Pancreas (tissue), 10 donors: ENCODE measurements at places on chromosomes 11 and 22. TPM values are rescaled to one million over a fixed set of nuclear protein-coding genes. Genes with fewer than 3 reads are reported as not detected.

DNA sequence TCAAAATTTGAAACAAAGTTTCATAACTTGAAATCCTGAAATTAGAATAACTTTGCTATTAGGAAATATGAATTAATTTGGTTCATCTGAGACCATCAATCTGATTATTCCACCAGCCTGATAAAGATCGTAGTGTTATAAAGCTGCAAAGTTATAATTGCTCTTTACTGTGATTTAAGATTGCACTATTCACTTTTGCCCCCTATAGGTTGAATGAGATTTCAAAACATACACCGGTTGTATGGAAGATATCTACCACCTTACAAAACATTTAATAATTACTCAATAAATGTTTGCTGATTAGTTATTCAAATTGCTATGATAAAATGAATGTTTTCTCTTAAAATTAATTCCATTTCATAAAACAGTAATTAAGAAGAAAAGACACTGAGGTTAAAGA is 26.1 kb downstream of the APIP start:
- no peak for DNase-seq

DNA sequence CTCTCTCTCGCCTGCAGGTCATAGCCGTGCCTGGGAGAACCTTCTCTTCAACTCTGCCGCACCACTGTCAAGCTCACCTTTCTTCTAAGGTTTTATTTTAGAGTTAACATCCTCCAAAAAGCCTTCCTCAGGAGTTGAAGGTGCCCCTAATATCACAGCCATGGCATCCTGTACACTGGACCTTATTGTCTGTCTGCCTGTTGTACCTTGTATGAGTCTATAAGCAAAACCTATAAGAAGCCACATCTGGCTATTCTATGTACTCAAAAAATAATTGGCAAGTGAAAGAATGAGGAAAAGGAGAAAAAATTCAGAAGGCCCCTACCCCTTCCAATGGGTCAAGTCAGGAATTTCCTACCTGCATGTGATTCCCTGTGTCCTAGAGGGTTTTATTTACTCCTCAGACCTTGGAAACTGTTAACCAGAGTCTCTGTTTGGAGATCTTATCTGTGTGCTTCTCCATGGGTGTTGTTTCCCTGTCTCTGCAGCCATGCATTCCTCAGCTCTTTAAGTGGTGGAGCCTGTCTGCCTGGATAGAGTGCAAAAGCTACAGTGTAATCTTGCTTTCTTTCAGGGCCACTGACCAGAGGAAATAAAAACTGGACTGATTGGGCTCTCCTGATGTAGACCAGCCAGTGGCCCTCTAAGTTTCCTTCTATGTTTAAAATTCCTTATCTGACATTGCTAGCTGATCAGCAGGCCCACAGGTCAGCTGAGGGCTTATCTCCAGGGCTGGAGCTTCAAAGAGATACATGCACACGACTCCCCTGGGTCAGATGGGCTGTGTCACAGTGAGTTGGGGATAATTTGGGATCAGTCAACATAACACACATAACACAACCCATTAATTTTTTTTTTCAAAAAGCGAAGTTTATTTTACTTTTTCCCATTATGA is 37.6 kb upstream of the TMEM135 start:
- DNase-seq, result no peak

LINC01488 gene
- total RNA-seq, result not detected

SYCE3 gene
- total RNA-seq, result not detected

DNA sequence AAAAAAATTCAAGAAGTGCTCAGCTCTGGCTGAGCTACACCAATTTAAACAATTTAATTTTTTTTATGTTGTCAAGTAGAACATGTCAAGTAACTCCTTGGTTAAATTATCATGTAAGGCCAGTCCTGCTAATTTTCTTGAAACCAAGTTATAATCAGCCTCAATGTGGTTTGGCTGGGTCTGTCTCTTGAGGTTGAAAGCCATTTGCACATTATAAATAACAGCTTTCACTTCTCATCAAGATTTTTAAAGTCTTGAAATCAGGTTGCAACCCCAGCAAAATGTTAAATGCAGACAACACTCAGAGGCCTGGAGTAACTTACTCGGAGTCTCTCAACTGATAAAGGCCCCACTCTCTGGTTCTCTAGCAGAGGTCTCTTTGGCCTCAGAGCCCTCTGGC is 324.4 kb downstream of the BRD1 start:
- no peak for DNase-seq

DNA sequence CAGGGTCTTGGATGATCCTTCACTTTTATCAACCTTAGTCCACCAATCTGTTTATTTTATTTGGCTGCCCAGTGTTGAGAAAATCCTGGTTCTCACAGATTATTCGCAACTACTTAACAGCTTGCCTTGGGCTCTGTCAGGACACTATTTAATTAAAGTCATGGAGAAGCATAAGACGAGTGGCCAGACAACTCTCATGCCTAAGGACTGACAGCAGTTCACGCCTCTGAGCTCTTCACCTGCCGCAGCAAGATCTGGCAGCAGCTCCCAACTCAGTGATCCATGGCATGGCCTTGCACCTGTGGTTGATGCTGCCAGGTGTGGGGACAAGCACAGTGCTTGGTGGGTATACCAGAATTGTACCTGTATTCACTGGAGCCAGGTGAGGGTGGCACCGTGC is 37.8 kb downstream of the HIRA start:
- DNase-seq, result peak; percentile 30

SCGB1A1 gene
- 4.3 TPM for total RNA-seq

ZNF214 gene
- 1.2 TPM for total RNA-seq

DNA sequence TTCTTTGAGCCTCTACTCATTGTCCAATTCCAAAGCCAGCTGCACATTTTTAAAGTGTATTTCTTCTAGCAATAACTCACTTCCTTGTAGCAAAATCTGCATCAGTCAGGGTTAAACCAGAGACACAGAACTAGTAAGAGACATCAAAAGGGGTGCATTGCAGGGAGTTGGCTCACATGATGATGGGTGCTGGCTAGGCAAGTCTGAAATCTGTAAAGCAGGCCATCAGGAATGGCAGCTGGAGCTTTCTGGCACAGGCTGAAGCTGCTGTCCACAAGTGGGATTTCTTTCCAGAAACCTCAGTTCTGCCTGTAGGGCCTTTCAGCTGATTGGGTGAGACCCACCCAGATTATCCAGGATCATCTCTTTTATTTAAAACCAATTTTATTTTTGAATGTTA is 698.1 kb downstream of the NTM start:
- no peak for DNase-seq

- no peak for DNase-seq
Measured at GRCh38 chr22:45212306-45212709, 28.4 kb downstream of the KIAA0930 start.

OR5D13 gene
- total RNA-seq, result not detected

GRCh38 chr11:19595840-19596751 is 116.5 kb upstream of the NAV2 start:
- DNase-seq, result no peak

DNA sequence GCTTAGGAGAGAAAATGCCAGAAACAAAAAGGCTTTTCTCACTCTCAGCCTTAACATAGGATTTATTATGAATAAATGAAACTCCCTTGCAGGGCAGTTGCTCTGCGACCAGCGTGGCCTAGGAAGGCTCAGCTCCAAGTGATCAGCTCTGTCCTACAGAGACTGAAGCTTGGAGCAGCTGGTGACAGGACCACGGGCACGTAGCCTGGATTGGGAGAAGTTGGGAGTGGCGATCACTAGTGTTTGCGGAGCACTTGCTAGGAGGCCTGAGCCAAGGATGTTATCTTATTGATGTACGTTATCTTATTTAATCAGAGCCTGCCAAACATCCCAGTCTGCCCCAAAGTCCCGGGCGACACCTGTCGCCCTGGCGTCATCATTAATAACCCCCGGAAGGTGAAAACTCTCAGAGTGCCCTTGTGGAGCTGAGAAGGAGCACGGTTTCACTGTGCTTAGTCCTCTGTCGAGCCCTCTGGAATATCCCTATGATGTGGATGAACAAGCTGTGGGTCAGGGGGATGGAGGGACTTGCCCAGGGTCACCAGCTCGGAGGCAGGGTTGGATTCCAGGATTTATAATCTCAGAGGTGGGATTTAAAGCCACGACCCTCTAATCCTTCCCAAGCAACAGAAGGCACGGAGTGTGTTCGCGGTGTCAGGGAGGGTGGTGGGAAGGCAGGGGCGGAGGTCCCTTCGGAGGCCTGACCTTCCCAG is 40.8 kb upstream of the SMIM38 start:
- DNase-seq, result peak; percentile 20

- peak; percentile 30 for DNase-seq
Measured at GRCh38 chr11:63553759-63554158, 9.4 kb downstream of the PLAAT2 start.

- DNase-seq, result peak; percentile 95
Measured at GRCh38 chr11:8688414-8689362, 6.1 kb downstream of the RPL27A start.

DNA sequence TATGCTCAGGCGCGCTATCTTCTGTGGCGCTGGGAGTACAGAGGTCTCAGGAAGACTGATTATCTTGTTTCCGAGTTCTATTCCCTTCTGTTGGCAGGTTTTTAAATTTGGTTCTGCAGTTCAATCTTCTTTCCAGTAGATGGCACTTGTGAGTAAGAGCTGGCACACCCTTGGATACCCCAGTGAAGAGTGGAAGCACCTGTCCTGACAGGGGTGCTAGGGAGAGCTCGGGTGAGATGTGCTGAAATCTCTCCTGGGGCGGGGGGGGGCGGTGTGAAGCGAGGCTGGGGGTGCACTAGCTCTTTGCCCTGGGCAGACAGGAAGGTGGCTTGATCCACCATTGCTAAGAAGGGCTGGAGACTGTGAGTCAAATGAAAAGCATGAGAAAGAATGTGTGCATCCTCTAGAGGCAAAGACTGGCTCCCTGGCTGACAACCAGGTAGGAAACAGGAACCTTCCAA is 679.9 kb upstream of the CCDC179 start:
- no peak for DNase-seq

GUCY1A2 gene
- total RNA-seq, result 14.5 TPM

DNA sequence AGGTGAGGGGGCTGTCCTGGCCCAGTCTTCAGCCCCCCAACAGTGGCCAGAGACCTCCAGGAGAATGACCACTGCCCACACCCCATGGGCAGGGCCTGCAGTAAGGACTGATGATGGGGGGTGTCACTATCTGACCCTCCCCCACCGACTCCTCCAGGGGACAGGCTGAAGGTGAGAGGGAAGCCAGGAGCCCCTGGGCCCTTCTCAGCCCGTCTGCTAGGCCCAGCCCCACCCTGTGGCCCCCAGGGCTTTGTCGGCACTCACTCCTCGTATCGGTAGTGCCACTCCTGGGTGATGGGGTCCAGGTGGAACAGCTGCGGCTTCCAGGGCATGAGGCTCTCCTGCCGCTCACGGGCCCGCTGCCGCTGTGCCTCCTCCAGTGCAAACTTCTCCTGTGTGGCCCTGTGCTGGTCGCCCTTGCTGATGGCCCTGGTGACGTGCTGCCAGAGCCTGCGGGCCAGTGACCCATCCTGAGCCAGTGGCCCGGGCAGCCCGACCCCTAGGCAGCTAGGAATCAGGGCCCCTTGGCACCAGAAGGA is 35.4 kb upstream of the CARS1 start:
- DNase-seq, result no peak

DNA sequence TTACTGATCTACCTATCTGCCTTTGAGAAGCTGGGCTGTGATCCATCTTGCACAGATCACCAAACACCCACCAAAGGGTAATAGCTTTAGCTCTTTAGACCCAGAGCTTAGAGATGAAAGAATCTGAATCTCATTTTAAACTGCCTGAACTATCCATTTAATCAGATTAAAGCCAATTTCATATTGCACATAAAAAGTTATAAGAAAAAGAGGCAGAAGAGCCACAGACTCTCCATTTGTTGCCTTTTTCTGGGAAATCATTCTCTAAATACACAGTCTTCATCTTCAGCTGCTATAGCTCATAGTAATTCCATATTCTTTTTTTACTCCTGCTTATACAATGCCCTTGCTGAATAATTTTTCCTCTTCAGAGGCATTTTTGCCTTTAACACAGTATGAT is 271.2 kb downstream of the DLG2 start:
- DNase-seq, result no peak

ACRV1 gene
- not detected for total RNA-seq

OR5M10 gene
- not detected for total RNA-seq

- DNase-seq, result no peak
Measured at GRCh38 chr11:33500332-33500731, 200.3 kb downstream of the C11orf91 start.

PRG3 gene
- total RNA-seq, result not detected

GRCh38 chr22:19527321-19527721 is 3.1 kb upstream of the CLDN5 start:
- DNase-seq, result no peak

SLC22A9 gene
- 0.12 TPM for total RNA-seq

DNA sequence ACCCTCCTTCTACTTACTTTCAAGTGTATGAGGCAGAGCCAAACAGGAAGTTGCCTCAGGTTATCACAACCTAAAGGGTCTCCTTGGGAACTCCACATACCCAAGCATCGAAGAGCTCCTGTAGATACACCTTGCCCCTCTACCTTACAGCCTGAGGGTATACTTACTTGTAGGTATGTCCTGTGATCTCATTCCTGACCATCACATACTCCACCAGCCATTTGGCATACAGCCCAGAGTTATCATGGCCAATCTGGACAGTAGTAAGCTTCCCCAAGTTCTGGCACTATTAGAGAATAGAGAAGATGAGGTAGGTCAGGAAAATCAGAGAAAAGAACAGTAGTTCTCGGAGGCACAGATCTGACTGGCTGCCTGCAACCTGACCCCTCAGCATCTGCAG is 53.4 kb upstream of the SCUBE2 start:
- DNase-seq, result no peak

- peak; percentile 93 for DNase-seq
Measured at GRCh38 chr22:31253949-31254348, 38.3 kb downstream of the PIK3IP1 start.

DNA sequence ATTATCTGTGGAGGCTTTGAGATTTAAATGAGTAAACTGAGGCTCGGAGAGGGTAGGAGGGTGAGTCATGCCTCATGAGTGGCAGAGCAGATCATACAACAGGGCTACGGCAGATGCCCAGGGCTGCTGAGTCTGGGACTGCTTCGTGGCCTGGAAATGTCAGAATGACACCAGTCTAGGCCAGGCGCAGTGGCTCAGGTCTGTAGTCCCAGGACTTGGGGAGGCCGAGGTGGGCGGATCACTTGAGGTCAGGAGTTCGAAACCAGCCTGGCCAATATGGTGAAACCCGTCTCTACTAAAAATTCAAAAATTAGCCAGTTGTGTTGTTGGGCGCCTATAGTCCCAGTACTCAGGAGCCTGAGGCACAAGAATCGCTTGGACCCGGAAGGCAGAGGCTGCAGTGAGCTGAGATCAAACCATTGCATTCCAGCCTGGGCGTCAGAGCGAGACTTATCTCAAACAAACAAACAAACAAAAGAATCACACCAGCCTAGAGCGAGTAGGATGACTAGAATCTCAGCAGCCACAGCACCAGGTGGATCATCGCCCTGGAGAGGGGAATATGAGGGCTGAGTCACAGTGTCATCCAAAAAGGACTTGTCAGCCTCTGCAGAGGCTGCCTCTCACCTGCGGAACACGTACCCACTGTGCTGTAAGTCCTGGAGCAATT is 48.6 kb upstream of the ADA2 start:
- DNase-seq, result no peak
